ENCODE measurements at places on chromosomes 3 and 15.

GRCh38 chr3:181797431-181797830 lies 85.7 kb downstream of the SOX2 start:
- DNase-seq = no peak

- no peak for DNase-seq
These were observed 316.2 kb downstream of the PTPRG start for GRCh38 chr3:61877359-61878138.

- no peak for DNase-seq
These were observed 112.9 kb downstream of the CORO2B start for GRCh38 chr15:68691705-68692104.

GRCh38 chr3:113279686-113280085 lies 68.3 kb downstream of the BOC start:
- DNase-seq = no peak

- no peak for DNase-seq
These were observed 275.4 kb downstream of the ABHD5 start for GRCh38 chr3:43966126-43966525.

DNA sequence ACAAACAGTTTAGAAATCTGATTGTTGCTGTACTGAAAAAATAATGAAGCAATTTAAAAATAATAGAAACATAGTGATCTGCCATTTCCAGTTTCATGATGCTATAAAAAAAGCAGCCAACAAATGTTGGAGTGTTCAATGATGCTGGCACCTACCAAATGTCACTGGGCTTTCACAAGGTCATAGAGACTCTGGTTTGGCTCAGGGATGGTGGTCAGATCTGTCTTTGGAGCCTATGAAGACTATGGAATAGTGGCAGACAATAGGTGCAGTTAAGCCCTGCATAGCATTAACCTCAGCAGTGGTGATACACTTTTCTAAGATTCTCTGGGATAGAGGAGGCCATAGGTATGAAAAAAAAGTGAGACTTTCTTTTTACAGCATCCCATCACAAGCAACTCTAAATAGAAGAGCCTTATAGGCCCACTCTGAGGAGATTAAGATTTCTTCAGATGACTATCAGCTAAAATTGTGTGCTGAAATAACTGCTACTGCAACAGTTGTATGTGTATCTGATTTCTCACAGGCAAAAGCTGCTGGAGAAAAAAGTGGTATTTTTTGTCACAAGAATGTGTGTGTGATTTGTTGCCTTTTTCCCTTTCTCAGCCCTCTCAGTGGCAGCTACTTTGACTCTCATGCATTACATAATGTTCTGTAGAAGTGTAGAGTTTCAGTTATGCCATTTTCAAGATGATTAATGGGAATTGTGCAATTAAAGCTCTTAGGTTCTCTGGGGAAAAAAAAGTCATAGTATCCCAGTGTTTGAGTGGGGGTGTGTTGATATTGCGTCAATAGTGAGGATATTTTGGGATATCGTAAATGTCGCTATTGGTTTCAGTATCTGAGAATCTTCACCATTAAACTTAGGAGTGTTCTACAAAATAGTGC lies 137.4 kb downstream of the MBNL1 start:
- DNase-seq = no peak

GRCh38 chr3:136196064-136196400 lies at the start of gene MSL2:
Gene MSL2 (minus strand): TSS chr3:136196335. CDS start chr3:136195113, 1,222 bp downstream.
- no peak for DNase-seq

- DNase-seq = no peak
These were observed 15.5 kb downstream of the TBC1D2B start for GRCh38 chr15:78061963-78062427.

- no peak for DNase-seq
These were observed 230.2 kb upstream of the ARRDC4 start for GRCh38 chr15:97730315-97730714.

DNA sequence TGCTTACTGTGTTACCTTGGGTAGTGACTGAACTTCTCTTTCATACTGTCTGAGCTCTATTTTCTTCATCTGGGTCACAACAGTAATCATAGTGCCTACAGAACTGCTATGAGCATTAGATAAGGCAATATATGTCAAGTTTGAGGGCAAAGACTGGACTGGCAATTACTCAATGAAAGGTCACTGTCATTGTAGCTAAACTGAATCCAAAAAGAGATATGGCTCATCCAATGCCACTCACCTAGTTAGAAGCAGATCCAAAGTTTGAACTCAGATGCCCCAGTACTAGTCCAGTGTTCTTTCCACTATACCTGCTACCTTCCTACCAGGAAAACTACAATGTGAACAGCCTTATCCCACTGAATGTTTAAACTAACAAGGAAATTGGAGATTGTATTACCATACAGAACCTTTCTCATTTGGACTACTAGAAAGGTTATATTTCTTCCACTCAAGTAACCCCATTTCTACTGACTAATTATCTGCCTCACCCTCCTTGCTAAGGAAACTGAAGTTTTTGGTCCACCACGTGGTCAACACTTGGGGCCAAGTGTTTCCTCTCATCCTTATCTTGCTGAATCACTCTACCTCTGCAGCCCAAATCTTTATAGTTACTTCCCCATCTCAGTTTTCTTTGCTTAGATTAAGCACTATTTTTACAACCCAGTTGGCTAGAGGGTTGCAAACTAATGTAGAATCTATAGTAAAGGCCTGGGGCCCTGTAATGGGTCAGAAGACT lies 202.3 kb upstream of the LPP start:
- no peak for DNase-seq

- no peak for DNase-seq
These were observed 92.0 kb upstream of the VGLL3 start for GRCh38 chr3:87082796-87083440.

DNA sequence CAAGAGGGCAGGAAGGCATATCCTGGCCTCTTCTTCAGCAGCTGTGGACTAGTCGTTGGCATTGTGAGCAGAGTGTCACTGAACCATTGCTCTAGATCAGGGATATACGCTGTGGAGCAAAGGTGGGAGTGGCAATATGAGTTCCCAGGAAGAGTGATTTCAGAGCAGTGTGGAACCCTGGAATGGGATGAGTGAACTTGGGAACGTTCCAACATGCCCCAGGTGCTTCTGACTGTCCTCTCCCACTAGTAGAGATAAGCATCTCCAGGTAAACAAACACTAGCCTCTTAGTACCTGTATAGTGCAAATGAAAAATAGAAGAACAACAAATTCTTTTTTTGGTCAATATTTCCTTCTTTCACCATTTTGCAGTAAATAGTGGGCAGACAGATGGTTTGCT lies 123.6 kb upstream of the VEPH1 start:
- DNase-seq = no peak

GRCh38 chr3:33645060-33645647 lies 72.9 kb downstream of the CLASP2 start:
- DNase-seq = no peak
